ENCODE measurements at places on chromosomes 13 and 19. TPM values are rescaled to one million over a fixed set of nuclear protein-coding genes. Genes with fewer than 3 reads are reported as not detected.

DNA sequence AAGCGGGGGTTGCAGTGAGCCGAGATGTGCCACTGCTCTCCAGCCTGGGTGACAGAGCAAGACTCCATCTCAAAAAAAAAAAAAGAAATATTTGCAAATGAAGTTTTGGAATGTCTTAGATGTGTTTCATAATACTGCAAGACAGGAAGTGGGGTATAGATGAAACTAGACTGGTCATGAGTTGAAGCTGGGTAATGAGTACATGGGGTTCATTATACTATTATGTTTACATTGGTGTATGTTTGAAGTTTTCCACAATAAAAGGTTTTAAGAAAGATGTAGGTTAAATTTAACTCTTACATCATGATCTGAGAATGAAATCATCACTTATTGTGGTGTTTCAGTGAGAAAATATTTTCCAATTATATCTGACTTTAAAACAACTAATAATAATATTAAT, 19.0 kb downstream of the FNDC3A start:
- DNase-seq: no peak

- peak; percentile 89 for DNase-seq
These were observed 1.4 kb upstream of the RAVER1 start for GRCh38 chr19:10334588-10335351.

- DNase-seq: no peak
These were observed 44.2 kb downstream of the WASF3 start for GRCh38 chr13:26601669-26602068.

GRCh38 chr13:26952551-26953143, 192.1 kb upstream of the GPR12 start:
- DNase-seq: no peak

- DNase-seq: no peak
These were observed 68.1 kb downstream of the ARHGEF7 start for GRCh38 chr13:111183087-111183645.

- no peak for DNase-seq
These were observed 9.5 kb downstream of the MAN2B1 start for GRCh38 chr19:12656899-12657571.

DNA sequence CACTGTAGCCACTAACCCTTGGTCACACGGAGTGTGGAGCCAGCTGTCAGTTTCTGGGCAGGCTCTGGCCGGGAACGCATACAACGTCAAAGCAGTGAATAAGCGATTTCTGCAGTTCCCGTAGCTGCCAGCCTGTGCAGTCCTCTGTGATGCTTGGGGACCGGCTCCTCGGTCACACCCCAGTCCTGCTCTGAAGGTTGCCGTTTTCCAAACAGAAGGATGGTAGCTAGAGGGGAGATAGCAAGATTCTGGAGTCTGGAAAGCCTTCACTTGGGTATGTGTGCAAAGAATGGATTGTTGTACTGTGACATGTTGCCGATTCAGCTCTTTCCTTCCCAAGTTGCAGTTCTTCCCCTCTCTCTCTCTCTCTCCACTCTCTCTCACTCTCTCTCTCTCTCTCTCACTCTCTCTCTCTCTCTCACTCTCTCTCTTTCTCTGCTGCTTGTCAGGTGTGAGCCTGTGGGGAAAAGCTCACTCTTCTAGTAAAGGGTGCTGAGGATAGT, 38.7 kb upstream of the C1QTNF9 start:
- no peak for DNase-seq

DNA sequence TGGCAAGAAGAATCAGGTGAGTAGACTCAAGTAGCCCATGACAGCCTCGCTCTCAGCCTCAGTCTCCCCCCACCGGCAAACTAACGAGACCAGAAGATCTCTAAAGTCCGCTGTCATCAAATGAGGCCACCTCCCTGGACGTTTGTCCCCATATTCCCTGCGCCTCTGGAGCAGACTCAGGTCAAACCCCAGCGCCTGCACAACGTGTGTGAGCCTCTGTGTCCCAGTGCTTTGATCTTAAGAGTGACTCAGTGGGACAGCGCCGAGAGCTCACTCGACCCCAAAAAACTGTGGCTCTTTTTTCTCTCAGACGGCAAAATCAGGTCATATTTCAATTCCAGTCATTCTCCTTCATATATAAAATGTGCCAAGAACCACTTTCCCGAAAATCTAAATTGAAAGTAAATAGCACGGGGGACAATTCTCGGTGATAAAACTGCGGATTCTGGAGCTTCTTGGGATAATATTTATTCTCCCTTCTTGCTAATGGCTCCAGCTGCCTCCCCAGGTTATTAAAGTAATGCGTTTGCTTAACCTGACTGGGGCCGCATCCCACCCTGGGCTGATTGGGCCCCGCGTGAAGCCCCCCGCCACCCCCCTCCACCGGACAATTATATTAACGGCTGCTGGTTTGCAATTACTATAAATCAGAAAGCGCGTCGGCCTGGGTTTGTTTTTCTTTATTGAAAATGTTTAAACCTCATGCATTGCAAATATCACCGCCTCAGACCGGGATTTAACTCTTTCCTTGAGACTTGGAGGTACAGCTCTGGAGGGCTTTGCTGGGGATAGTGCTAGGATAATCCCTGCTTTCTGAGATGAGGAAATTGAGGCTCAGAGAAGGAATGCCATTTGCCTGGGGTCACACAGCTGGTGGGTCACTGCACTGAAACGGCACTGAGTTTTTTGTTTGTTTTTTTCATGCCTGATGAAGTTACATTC, 37.5 kb upstream of the ZNRF4 start:
- DNase-seq: no peak

Gene TBXA2R
- 0.99 TPM for polyA plus RNA-seq

GRCh38 chr19:29054886-29055675, 157.9 kb downstream of the UQCRFS1 start:
- no peak for DNase-seq

DNA sequence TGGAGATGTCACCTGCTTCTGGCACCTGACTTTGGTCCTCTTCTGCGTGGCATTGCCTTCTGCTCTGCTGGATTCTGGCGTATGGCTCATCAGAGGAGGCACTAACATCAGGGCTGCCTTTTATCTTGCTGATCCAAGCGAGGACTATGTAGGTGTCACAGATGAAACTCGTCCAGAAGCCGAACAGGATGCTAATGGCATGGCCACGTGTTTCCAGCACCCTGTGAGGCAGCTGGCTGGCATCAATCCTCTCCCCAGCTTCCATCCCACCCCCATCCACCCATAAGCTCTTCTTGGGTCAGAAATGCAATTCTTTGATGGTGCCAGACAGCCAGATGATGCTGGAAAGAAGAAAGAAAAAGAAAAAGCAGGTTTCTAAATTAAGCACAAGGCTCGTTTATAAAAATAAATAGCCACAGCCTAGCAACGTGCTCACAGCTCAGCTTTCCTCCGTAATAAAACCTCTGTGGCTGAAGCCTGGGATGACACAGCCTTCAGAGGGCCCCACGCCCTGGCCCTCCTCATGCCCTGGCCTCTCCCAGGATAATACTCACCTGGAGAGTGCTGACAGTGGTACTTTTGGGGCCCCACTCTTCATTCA, 212.9 kb upstream of the SERP2 start:
- DNase-seq: no peak

GRCh38 chr13:67120872-67121531, 109.1 kb downstream of the PCDH9 start:
- peak; percentile 16 for DNase-seq

DNA sequence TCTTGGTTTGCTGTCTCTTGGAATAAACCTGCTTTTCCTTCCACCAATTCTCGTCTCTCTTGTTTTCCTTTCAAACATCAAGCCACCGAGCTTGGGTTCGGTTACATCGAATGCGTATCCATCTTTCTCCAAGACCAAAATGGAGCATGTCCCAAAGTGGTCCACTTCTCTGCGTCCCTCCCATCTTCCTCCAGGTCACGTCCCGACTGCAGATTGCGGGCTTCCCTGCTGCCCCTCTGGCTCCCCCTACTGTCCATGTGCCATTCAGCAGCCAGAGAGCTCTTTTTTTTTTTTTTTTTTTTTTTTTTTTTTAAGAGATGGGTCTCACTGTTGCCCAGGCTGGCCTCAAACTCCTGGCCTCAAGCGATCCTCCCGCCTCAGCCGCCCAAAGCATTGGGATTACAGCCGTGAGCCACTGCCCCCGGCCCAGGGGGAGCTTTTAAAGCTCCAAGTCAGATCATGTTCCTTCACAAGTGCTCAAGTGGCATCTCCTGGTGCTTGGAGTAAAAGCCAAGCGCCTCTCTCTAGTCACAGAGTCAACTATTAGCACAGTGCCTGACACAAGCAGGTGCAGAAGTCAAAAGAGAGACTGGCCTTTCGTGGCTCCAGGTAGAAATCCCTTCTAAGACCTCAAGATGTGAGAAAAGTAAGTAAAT, 10.0 kb downstream of the COL5A3 start:
- no peak for DNase-seq

Measured in AG04450 (cell line).